ENCODE measurements at places on chromosomes 3 and 15.

DNA sequence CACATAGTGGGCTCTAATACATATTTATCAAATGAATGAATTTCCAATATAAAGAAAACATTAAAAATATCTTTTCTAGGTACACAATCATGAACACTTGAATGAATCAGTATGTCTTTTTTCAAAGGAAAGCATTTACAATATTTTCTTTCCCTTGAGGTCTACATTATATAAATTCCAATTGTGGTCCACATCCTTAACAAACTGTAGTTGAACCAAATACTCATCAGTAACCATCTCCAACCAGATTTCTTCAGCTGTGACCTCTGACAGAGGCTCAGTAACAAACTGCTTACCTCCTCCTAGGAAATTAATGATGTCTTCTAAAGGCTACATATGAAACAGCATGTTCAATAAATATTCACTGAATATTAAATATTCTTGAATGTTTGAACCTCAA, 58.8 kb downstream of the CFAP20DC start:
- no peak for DNase-seq

DNA sequence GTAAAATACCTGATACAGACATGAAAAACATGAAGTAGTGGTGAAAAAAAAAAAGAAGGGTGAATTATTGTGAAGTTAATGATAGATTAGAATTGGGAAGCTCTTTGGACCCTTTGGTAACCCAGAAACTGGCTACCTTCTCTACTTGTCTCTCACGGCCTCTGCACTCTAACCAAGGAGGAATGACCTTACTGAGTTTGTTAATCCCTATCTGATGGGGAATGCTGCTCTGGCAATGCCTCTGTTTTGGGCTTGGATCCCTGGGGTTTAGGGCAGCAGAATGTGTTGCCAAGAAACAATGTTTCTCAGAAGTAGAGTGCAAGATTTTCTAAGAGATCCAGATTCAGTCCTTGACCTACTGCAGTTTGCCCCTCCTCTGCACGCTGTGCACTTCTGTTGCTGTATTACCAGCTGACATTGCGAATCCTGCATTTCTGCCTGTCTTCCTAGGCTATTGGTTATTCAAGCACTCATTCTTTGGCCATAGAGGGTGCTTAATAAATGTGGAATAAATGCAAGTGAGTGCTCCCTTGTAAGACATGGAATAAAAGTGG, 49.2 kb upstream of the MAP3K13 start:
- DNase-seq = no peak

DNA sequence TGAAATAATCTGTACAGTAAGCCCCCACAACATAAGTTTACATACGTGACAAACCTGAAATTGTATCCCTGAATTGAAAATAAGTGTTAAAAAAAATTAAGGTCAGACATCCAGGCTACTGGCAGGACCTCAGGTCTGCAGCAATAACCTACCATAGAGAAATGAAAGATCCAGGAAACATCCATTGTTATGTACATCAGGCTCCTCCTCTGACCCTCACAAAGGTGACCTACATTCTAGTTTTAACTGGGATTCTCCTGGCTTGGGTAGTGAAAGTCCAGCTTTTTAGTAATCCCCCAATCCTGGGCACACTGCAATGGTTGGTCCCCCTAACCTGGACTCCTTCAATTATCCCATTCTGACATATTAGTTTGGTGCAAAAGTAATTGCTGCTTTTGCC, 749.6 kb upstream of the LMCD1 start:
- DNase-seq = no peak

- DNase-seq = no peak
These were observed 56.5 kb upstream of the MYO5C start for GRCh38 chr15:52352086-52352485.

DNA sequence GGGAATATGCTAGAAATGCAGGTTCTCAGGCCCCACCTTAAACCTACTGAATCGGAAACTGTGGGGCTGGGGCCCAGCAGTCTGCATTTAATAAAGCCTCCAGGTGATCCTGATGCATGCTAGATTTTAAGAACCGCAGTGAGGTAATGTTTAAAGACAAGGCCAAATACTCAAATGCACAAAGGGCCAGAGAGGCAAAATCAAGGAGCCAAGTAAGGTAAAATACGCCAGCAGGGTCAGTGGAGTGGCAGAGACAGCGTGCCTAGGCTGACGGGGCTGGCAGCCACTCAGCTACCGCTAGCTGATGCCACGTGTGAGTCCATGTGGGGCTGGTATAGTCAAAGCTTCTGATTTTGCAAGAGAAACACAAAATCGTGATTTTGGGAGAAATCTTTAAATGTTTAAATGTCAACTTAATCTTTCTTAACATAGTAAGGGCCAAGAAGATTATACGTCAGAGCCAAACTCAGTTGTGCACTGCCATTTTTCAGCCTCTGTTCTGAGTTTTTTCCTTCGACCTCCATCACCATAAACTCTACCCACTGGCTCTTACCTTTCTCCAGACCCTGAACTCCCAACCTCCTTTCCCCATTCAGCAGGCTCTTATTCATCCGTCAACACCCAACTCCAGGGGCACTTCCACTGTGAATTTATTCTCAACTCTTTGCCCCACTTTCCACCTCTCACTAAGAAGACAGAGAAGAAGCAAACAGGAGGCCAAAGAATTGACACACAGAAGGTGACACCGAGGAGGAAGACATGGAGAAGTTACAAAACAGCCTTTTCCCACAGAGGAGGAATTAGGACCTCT, 136.6 kb upstream of the RAD18 start:
- DNase-seq = no peak

DNA sequence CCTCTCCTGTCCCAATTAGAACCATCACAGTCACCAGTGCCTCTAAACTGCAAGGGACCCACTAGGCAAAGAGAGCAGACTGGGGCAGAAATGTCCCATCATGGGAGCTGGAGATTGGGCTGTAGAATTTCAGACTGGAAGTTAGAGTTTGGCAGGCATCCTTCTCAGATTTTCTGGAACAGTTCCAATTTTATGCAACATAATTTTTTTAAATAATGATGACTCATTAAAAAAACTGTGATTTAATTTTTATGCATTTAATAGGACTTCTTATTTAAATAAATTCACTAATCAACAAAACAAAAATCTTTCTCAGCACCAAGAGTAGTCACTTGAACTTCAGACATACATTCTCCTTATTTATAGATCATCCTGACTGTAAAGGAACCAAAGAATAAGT, 84.6 kb upstream of the SLC7A14 start:
- no peak for DNase-seq

DNA sequence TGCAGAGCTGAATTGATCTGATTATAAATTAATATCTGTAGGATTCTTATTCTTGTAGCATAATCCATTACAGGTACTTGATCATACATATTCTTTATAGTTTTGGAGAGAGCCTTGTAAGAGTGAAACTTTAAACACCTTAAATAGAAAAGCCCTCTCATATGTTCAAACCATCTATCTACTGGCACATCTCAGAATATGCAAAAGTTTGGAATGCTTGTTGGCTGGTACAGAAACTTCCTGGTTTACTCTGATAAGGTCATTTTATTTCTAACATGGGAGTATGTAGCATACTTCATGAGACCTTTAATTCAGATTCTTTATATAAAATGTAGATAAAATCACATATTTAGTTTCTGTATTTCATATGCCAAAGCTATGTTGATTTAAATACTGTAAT, 21.9 kb upstream of the SELENOT start:
- DNase-seq = no peak

- DNase-seq = no peak
These were observed 41.0 kb downstream of the SLCO2A1 start for GRCh38 chr3:133988631-133989161.

DNA sequence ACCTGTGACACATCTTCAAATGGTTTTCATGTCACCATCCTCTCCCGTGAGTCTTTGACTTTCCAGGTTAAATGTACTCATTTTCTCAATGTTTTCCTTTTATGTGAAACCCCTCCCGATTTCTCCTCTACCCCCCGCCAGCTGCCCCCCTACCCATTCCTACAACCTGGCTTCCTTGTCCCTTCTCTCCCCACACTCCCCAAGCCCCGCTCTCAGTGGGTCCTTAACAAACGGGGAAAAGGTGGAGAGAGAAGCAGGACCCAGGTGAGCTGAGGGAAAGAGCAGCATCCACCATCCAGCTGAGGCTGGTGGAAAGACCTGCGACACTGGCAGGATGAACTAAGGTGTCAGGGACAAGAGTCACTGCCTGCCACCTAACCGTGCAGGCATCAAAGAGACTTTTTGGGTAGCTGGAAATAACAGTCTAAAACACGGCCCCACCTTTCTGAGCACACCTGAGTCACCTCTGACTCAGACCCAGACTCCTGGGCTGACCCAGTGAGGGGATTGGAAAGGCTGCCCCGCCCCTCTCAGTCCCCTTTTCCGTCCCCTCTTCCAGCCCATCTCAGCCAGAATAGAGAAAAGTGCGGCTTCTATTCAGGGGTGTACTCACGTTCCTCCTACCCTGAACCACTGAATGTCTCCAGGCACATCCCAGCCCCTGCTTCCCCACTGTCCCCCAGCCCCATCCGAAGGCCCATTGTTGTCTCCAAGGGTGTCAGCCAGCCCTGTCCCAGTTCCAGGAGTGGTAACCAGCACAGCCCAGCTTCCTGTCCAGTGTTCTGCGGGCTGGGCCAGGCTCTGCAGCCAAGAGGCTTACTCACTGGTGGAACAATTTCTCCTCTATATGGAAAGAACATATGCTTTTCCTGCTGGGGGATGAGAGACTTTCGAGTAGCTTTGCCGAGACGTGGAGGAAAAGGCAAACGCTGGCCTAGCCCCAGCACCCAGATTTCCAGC, 20.4 kb downstream of the ISG20 start:
- DNase-seq = no peak

DNA sequence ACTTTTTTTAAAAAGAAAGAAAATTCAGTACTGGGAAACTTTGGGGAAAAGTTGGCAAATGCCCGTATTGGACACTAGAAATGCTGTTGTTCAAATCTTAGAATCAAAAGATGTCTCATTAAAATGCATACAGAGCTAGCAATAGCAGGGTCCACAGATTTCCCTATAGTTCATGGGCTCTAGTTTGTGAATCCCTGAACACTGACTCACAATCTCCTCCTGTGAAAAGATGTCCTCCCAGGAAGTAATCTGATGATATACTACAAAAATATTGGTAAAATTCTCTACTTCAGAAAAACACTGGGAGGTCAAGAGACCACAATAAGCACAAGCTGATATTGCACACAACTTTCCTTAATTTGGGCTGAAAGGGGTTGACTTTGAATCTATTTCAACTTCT, 568.4 kb upstream of the ZNF385D start:
- DNase-seq = no peak

Measured in CD4-positive, alpha-beta T cell treated with Interleukin-12 subunit alpha and Interleukin-12 subunit beta, for 1 hour (primary cell).